ENCODE measurements at places on chromosomes 2 and 18. TPM values are rescaled to one million over a fixed set of nuclear protein-coding genes. Genes with fewer than 3 reads are reported as not detected.

Gene CCDC74A
- total RNA-seq: 0.90 TPM

- DNase-seq: no peak
These were observed 30.5 kb downstream of the CTIF start for GRCh38 chr18:48569139-48569914.

Gene FSIP2
- total RNA-seq: not detected

- no peak for DNase-seq
These were observed 849 bp upstream of the CYP27C1 start for GRCh38 chr2:127220768-127221527.

Gene SLC39A10
- total RNA-seq: 17.1 TPM

- DNase-seq: no peak
These were observed 65.0 kb upstream of the NPAS2 start for GRCh38 chr2:100754951-100755350.

- DNase-seq: no peak
These were observed 1.5 kb downstream of the HOXD1 start for GRCh38 chr2:176189681-176190641.

DNA sequence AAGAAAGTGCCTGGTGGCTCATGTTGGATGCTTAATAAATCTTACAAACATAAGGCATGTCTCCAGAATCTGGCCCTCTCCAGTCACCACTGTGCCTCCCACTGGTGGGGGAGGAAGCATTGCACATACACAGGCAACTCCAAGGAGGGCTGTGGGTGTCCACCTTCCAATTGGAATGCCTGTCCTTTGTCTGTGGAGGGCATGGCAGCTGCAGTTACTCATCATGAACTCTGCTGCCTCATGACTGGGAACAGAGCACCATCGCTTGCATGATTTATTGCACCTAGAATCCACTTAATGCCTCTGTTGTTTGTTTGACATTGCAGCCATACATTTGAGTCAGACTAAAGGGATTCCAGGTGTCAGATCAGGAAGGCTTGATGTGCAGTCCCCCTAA, 278.9 kb downstream of the PRKCE start:
- DNase-seq: no peak

Gene PDE11A
- not detected for total RNA-seq

Gene TRIM43
- total RNA-seq: not detected

- DNase-seq: no peak
These were observed 24.5 kb downstream of the PIAS2 start for GRCh38 chr18:46892842-46893241.

DNA sequence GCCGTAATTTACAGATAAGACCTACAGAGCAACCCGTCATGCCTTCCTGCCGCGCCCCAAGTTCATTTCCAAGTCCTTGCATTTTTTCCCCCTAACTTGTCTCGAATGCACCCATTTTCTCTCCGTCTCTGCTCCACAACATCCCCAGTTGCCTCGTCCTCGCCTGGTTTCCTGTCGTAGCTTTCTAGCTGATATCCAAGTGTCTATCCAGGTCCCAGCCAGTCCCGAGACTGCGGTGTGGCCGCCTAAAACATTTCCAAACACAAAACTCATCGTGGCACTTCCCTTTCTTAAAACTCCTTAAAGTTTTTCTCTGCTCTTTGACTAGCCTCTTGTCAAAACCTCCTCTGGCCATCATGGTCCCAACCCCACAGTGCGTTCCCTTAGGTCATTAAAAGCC, 1.2 kb upstream of the BARD1 start:
- DNase-seq: no peak

GRCh38 chr2:71505086-71505769, 51.9 kb downstream of the DYSF start:
- DNase-seq: no peak

- no peak for DNase-seq
These were observed 21.4 kb downstream of the SFXN5 start for GRCh38 chr2:73050121-73050545.

GRCh38 chr18:76823587-76824011, 1.2 kb downstream of the ZNF236 start:
- DNase-seq: no peak

Gene REG3A
- total RNA-seq: 0.41 TPM

- DNase-seq: no peak
These were observed 2.2 kb downstream of the CBLN2 start for GRCh38 chr18:72541871-72542332.

Data from activated T-cell treated with anti-CD3 and anti-CD28 coated beads, Interleukin-2, amount 50 U/mL, for 4 hours (primary cell).